Tibial nerve (tissue), 4 donors: ENCODE measurements at places on chromosomes 1 and 21.

GRCh38 chr1:117682372-117682771, 76.5 kb downstream of the TENT5C start:
- DNase-seq = no peak

GRCh38 chr21:15682977-15683376, 46.8 kb upstream of the USP25 start:
- no peak for DNase-seq

DNA sequence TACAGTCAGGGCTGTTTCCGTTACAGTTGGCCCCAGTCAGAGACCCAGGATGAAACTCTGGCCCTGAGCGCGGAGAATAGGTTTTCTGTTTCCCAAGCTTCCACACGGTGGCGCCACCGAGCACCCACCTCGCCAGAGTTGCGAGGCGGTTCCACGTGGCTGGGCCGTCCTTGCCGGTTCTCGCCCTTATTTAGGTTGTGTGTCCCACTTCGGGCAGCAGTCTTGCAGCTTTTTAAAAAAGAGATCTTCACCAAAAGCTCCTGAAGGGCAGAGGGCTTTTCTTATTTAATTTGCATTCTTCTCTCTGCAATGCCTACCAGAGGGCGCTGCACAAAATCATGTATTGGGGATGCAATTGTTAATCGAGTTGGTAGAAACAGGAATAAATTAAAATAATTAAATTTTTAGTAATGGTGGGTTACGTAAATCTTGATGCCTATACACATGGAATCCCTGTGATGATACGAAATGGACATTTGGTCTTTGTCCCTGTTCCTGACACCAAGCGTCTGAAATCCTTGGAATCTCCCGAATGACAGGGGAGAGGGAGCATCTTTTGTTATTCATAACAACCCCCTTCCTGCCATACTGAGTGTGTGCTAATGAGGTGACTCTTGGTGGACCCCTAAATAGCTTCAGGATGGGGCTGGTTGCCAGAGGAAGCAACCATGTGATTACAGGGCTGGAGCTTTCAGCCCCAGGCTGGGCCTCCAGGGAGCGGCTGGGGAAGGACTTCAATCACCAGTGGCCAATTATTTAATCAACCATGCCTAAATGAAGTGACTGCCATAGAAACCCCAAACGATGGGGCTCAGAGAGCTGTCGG, 5.6 kb upstream of the S100A7 start:
- DNase-seq = peak; percentile 26

GRCh38 chr1:162847839-162848453, 13.0 kb downstream of the CCDC190 start:
- DNase-seq = peak; percentile 90

- DNase-seq = no peak
Measured at GRCh38 chr1:231605149-231606100, 21.2 kb upstream of the DISC1 start.

GRCh38 chr1:224343679-224344078, 13.0 kb upstream of the CNIH4 start:
- no peak for DNase-seq
